Kidney tubule cell (primary cell): ENCODE measurements at places on chromosomes 2 and 18.
A peak's percentile ranks its signal among the peaks of the same experiment; 100 is the strongest.

- no peak for DNase-seq
Measured at GRCh38 chr18:7974200-7974874, 407.2 kb downstream of the PTPRM start.

GRCh38 chr2:48448274-48449061, 81.5 kb upstream of the STON1 start:
- no peak for DNase-seq

DNA sequence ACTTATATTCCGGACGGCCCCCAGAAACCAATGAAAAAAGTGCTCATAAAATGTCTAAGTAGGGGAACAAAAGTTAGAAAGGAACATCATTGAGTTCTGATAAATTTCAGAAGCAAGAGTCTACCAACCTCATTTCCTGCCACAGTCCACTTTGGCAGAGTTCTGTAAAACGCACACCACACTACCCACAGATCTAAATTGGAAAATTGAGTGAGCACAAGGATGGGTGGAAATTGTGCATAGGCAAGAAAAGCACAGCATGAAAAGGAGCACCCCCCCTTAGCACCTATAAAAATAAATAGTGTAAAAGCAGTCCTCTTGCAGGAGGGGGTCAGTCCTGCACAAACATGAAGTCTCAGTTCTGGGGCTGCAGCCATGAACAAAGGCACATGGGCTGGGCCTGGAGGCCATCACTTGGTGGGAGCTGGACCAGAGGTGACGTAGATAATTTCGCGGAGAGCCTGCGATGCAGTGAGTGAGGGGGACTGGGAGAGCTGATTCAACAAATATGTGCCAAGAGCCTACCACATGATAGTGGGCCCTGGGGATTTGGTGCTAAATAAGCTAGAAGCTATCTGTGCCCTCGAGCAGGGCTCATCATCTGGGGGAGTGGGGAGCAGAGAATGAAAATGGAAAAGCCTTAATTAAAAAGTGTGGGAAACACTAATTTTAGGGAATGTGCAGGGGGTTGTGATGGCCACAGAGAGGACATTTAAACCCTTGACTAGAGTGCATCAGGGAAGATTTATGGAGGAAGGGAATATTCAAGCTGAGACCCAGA, 48.9 kb upstream of the SPP2 start:
- no peak for DNase-seq

DNA sequence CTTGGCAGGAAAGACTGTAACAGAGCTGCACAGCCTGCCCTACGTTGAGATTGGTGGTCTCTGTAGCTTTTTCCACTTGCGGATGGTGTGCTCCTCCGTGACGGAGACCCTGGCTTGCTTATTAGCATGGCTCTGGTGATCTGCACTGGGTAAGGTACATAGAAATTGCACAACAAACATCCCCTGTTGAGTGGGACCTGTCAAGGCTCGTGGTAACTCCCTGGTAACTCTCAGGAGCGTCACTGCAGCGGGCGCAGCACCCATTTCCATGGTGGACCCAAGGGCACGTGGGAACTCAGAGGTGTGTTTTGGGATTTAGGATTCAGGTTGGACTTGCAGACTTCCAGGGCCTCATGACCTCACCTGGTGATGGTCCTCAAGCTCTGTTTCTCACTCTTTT, 1.1 kb downstream of the TRAF3IP1 start:
- no peak for DNase-seq

- no peak for DNase-seq
Measured at GRCh38 chr2:128805918-128806317, 487.2 kb upstream of the HS6ST1 start.

DNA sequence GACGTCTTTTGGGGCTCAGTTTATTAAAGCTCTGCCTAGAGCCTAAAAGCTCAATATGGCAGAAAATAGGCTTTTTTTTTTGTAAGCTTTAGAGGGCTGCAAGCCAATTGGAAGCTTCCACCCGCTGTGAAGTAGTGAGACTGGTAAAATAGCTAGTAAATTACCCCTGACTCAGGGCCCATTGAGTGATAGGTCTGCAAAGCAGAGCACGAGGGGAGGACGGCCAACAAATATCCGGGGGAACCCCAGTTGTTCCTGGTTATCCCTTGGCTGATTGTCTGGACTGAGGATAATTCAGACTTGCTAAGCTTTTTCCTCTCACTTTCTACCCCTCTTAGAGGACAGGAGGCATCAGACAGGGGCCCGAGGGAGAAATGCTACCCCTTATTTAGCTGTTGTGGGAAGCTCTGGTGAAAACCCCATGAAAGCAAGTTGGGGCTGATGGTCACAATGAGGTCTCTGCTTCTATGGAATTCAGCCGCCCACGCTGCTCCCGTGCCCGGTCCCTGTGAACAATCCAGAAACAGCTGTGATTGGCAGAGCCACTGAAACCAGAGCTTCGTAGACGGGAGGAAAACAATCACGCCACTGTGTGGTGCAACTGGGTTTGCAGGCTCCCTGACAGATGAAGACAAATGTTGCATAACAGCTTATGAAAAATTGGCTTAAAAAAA, 141.9 kb upstream of the LGALSL start:
- peak; percentile 79 for DNase-seq

GRCh38 chr2:30981096-30981495, 157.1 kb downstream of the GALNT14 start:
- DNase-seq, result no peak

DNA sequence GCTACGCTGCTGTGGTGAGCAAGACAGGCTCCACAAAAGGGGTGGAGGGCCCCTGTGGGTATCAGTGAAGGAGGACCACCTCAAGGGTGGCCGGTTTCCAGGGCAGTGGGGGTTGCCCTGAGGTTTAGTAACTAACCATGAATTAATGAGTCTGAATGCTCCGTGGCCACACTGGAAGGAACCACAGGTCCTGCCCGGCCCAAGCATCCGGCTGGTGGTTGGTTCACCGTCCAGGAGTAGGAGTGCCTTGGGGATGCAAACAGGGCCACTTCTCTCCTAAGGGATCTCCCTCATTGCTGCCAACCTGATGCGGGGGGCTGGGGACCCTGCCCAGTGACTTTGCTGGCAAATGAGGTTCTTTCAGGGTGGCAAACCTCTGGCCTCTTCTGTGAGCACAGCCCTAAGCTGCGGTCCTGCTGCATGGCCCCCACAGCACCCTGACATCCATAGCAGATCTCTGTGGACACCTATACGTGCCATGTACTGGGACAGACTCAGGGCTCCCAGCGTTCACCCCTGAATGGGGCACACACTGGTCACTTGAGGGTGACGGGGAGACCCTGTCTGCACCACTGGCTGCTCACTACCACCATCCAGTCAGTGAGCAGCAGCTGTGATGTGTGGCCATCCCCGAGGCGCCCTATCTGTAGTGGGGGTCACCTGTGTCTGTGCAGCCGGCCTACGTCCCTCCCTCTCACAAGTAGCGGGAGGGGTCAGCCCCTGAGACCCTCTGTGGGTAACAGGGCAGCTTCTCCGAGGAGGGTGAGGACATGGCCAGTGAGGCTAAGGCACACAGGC, 41.6 kb downstream of the HS6ST1 start:
- no peak for DNase-seq

GRCh38 chr2:60648191-60648590, 94.7 kb upstream of the BCL11A start:
- DNase-seq, result no peak

- DNase-seq, result no peak
Measured at GRCh38 chr18:9824474-9824832, 61.3 kb upstream of the TXNDC2 start.

GRCh38 chr2:229713371-229714079, 830 bp downstream of the DNER start:
- peak; percentile 20 for DNase-seq

DNA sequence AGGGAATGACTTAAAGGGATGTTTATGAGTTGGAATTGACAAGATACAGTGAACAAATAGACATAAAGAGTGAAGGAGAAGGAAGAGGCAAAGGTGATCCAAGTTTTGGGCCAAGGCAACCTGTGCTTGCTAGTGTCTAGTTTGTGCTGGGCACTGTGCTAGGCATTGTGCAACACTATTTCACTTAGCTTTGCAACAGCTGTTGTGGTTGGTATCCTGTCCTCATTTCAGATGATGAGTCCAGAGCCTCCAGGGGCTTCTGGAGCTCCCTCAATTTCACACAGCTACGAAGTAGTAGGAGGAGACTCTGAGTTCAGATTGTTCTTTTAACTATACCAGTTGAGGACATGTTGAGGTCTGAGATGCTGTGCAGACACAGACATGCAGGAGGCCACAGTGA, 18.1 kb upstream of the LOXHD1 start:
- DNase-seq, result no peak

DNA sequence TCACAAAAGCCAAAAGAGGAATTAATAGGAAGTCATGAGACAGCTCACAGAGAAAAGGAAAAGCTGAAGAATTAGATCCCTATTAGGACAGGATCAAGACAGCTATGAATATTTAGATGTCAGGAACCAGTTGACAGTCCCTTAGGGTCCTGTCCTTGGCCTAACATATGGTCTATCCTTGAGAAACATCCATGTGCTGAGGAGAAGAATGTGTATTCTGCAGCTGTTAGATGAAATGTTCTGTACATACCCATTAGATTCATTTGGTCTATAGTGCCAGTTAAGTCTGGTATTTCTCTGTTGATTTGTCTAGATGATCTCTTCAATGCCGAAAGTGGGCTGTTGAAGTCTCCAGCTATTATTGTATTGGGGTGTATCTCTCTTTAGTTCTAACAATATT, 37.6 kb upstream of the SLC40A1 start:
- no peak for DNase-seq

GRCh38 chr2:36680012-36680411, 16.5 kb upstream of the VIT start:
- DNase-seq, result no peak

DNA sequence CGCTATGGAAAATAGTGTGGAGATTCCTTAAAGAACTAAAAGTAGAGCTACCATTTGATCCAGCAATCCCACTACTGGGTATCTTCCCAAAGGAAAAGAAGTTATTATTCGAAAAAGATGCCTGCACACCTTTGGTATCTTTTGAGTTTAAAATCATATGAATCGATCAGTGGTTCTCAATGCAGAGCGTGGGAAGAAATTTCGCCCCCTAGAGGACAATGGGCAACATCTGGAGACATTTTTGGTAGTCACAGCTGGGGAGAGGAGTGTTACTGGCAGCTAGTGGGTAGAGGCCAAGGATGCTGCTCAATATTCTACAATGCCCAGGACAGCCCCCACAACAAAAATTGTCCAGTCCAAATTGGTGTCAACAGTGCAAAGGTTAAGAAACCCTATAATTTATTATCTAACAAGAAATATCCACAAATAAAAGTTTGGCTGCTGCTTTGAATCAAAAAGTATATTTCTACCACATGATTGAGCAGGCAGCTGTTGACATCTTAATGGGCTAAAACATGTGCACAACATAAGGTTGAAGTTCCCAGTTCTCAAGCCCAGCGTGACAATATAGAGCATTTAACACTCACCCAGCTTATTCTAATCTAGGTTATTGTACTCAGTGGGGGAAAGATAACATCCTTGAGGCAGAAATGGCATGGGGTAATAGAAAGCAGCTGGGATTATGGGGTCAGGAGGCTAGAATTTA, 425.7 kb downstream of the LRATD1 start:
- peak; percentile 5 for DNase-seq

DNA sequence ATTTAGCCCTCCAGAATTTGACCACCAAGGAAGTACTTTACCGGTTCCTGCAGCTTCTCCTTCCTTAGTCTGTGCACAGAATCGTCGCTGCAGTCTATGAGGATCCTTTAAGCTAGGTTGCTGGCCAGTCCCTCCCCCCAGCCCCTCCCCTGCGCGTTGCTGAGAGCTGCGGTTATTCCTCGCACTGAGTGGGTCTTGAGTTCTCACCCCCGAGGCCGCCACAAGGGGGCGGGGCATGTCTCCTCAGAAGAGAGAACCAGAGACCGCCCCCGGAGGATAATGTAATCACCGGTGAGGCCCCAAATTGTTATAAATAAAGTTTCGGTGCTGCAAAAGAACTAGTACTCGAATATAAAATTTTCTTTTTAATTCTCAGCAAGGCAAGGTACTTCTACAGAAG, 1184.9 kb upstream of the CDH2 start:
- DNase-seq, result no peak

- no peak for DNase-seq
Measured at GRCh38 chr2:142997231-142997630, 119.8 kb downstream of the KYNU start.
